Stimulated activated CD4-positive, alpha-beta T cell treated with anti-CD3 and anti-CD28 coated beads, Interleukin-4, amount 100 ng/mL, for 48 hours (primary cell): ENCODE measurements at places on chromosomes 5 and 9.

- DNase-seq = no peak
These were observed 96.7 kb upstream of the SMIM23 start for GRCh38 chr5:171688696-171689495.

- DNase-seq = peak; percentile 65
These were observed 196.8 kb downstream of the AUH start for GRCh38 chr9:91164724-91165520.

DNA sequence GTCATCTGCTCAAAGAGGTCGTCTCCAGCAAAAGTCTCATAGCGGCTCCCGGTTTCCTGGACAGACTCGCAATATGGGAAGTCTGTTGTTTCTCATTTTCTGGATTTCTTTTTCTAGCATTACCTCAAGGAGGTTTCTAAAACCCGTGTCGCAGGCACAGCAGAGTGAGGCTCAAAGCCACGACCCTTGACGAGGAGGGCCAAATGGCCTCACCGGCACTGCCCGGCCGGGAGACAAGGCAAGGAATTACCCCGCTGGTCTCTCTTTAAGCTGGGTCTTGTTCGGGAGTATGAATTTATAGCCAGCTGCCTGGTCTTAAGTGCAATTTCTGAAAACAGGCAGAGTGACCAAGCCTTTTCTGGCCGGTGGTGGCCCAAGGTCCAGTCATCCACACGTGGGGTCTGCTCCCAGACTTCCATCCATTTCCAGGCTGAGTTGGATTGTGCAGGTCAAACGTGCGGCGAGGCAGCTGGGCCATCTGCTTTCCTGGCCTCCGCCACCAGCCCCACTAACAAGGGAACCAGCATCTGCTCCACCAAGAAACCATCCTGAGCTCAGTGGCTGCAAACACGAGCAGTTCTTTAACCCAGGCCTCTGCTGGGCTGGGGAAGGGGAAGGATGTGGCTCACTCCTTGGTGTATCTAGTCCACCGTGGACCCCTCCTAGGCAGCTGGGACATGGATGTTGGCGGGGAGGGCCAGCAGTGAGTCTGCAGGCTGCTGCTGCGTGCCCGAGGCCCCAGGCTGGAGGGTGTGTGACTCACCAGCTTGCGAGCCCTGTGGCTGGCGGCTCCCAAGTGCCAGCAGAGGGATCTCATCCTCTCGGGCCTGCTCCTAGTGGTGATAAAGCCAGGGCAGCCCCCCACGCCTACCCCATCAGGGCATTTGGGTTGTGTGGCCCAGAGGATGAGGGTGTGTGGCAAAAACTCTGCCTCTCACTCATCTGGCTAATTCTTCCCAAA is 55.6 kb upstream of the COL5A1 start:
- DNase-seq = no peak

DNA sequence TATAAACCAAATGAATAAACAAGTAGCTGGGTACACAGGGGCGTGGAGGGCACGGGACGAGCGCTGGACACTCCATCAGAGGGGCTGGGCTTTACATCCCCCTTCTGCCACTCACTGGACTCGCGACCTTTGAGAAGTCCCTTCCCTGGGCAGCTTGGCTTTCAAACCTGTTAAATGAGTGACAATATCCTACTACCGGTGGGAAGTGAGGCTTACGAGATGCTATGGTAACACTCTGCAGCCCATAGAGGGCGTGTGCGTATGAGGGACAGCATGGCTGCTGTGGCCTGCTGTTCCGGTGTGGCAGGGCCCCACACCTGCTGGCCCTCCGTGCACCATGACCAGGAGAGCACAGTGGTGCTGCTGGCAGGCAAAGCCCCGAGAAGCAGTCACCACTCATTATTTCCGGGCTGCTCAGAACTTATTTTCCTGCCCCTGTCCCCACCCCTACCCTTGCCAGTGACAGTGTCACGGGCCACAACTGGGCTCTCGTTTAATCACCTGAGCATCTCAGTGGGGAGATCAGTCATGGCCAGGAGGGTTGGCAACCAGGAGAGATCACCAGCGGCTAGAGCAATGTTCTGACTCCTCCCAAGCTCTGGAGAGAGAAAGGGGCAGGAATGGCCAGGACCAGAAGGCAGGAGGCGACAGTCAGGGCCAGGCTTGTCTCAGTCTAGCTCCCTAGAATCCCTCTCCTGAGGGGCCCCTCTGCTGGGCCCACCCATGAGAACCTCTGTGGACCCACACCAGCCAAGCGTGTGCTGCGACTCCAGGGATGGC is 10.5 kb downstream of the CLTB start:
- no peak for DNase-seq

GRCh38 chr9:12989669-12990068 is 214.8 kb downstream of the LURAP1L start:
- no peak for DNase-seq

DNA sequence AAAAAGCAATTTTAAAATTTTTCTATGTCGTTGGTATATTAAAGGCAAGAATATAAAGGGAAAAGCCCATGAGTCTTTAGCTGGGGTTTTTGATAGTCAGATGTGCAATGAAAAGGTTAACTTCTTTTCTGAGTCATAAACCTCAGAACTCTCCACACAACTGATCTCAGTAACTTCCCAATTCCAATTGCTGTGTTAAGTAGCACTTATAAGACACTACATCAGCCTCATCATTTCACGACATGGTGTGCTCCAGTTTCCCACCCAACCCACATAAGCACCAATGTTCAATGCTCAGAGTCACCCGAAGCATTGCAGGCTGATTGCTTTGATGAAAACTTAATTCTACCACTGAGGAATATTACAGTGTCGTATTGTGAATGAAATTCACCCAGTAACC is 155.8 kb downstream of the TSSK1B start:
- DNase-seq = no peak

DNA sequence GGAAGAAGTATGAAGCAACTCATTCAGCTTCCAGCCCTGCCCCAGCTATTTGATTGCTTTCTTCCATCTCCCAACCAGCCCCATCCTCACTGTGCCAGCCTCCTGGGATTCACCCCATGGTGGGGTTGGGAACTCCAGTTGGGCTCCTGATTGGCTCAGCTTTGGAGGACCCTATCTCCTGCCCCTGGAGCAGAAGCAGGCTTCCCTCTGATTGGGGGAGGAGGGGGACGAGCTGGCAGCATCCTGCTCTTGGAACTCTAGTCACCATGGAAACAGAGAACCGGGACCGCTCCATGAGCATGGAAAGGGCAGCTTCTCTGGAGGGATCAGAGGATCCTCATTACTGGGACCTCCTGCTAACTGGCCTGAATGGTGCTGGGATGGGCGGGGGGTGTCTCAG is 2.6 kb downstream of the SLC6A7 start:
- DNase-seq = no peak

GRCh38 chr9:111621895-111622480 is 9.1 kb upstream of the DNAJC25 start:
- DNase-seq = no peak

- DNase-seq = no peak
These were observed 333.5 kb downstream of the DEPDC1B start for GRCh38 chr5:60366489-60366888.

DNA sequence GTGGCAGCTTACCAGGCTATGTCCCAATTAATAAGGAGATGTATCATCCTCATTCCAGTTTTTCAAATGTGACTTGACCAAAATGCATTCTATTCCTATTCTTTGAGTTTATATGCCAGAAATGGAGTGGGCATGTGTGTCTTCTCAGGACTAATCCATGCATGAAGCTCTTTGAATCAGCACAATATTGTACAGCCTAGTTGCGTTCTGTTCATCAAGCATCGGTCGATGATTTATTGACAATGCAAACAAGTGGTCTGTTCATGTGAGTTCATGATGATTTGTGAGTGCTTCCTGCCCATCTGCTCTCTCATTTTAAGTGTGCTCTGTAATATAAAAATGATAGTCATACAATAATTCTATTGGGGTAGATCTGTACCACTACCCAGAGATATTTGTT is 48.3 kb downstream of the PALM2AKAP2 start:
- DNase-seq = no peak

DNA sequence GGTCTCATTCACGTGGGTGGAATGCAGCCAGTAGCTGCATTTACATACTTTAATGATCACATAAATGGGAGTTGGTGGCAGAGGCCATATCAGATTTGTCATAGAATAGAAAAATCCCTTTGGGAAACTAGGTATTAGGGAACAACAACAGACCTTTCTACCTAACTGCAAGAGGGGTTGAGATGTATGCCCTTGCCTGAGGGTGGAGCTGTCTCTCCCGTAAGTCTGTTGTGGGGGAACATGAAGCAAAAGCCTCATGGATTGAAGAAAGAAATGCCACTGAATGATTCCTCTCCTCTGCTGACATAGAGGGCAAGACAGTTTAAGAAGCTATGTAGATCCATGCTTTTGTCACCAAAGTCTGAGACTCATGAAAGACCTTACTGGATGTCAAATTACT is 461.3 kb downstream of the SPOCK1 start:
- no peak for DNase-seq

DNA sequence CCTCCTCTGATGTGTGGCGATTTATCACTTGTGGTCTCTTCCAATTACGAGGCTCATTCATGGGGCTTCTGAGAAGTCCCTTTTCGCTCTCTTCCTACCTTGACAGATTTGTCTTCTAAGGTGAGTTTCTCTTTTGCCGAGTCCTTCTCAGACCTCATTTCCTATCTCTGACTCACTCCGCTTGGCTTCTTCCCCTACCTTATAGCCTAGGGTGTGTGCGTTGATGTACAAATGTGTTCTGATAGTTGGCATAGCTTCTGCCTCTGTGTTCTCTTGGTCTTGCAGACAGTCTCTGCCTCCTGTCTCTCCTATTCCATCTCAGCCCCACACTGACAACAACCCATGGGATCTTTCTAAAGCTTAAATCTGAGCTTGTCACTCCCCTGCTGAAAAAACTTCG is 56.9 kb upstream of the SHB start:
- no peak for DNase-seq

DNA sequence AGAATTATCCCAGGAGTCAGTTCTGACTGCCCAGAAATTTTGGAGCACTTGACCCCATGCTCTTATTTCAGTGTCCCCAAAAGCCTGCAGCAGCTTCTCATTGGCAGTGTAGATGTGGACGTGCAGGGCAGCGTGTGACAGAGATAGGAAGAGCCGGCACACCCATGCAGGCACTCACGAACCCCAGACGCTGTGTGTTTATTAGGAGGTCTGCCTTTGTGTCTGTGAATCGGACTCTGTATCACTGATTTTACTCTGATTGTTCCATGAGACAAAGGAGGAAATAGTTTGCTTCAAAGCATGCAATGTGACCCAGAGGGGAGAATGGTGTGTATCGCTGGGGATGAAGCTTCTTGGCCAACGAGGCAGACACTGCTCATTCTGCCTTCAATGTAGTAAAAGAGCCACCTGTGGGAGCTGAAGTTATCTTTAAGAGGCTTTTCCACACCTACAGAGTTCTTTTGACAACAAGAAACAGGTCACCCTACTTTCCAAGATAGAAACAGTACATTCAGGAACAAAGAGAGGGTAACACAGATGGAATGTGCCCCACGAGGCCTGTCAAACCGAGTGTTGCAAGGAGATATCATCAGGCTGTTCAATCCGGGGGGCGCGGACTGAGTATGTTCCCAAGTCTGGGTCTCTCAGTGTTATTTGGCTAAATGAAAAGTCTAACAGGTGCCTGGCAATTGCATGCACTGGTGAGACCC is 224.0 kb downstream of the NTRK2 start:
- no peak for DNase-seq

- no peak for DNase-seq
These were observed 308.6 kb upstream of the RPS23 start for GRCh38 chr5:82586661-82587310.

GRCh38 chr5:80453366-80453765 is 34.5 kb upstream of the FAM151B start:
- DNase-seq = no peak

- DNase-seq = no peak
These were observed 48.8 kb downstream of the KCNIP1 start for GRCh38 chr5:170552621-170553115.

GRCh38 chr5:145544401-145544800 is 290.7 kb downstream of the PRELID2 start:
- no peak for DNase-seq

DNA sequence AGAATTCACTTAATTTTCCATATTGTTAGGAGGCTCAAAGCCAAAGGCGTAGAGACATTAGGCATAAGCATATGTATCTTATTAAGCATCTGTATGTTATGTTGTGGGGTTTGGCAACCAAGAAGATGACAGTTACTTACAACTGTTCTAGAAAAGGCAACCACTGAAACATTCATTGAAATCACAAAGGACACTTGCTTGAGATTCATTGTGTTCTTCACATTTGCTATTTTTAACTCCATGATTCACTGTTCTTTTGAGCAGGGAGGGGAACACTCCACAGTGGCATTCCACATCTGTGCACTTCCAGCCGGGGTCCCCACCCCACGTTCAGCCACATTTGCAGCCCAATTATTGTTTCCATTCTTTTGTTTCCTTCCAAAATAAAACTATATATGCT is 107.1 kb downstream of the PALM2AKAP2 start:
- no peak for DNase-seq

DNA sequence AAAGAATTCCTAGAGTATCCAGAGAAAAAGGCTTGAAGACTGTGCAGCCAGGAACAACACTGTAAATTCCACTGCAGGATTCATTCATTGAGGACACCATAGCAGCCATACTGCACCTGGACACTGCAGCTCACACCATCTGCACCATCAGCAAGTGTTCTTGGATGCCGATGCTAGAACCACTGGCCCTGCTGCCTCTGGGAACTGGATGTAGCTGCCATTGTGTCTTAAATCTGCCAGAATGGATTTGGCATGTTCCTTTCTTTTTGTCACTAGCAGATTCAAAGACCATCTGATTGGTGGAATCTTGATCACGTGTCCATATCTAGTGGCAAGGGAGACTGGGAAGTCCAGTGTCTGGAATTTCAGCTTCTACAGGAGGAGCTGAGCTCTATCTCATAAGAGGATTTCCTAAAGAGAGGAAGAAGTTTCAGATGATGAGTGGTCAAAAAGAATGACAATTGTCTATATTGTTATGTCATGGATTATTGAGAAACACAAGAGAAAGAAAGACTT is 278.3 kb upstream of the ANKRD55 start:
- no peak for DNase-seq

DNA sequence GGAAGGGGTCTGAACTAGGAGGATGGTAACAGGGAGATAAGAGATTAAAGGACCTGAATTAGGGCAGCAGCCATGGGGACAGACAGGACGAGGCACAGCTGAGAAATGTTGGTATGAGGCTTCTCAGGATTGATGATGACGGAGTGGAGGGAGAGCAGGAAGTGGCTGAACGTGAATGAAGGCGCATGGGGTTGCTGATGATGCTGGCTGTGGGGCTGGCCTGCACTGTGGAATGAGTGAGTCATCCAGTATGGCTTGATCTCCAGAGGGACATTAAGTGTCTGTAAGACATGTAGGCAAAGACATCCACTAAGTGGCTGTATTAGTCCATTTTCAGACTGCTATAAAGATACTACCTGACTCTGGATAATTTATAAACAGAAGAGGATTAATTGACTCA is 256.4 kb downstream of the ICE1 start:
- DNase-seq = no peak
